Articular chondrocyte of knee joint (primary cell): ENCODE measurements at places on chromosomes 2 and 18. TPM values are rescaled to one million over a fixed set of nuclear protein-coding genes. Genes with fewer than 3 reads are reported as not detected.

The GCFC2 gene
- total RNA-seq, result 22.5 and 29.0 TPM in 2 replicates

The TMEM247 gene
- total RNA-seq, result not detected in 2 replicates

The IL37 gene
- not detected in 2 replicates for total RNA-seq

The SCN2A gene
- total RNA-seq, result 1.0 and 3.6 TPM in 2 replicates

The SLC11A1 gene
- total RNA-seq, result 0.32 and 1.3 TPM in 2 replicates

The PRSS56 gene
- total RNA-seq, result not detected in 2 replicates

The ABCA12 gene
- under 0.01 and 0.11 TPM in 2 replicates for total RNA-seq

The PROC gene
- total RNA-seq, result 0.11 TPM in 1 of 2 replicates, not detected in the other

The SPATS2L gene
- 68.4 and 70.8 TPM in 2 replicates for total RNA-seq

The CNRIP1 gene
- total RNA-seq, result 70.9 and 77.6 TPM in 2 replicates

The PLCD4 gene
- total RNA-seq, result 14.0 and 14.2 TPM in 2 replicates

The ZC3H6 gene
- 7.8 and 8.6 TPM in 2 replicates for total RNA-seq

The AFF3 gene
- 6.1 and 7.9 TPM in 2 replicates for total RNA-seq

The FOXI3 gene
- not detected in 2 replicates for total RNA-seq

The TFPI gene
- 37.5 and 126 TPM in 2 replicates for total RNA-seq

The SPATA3 gene
- total RNA-seq, result not detected in 2 replicates

The MAL gene
- total RNA-seq, result not detected in 2 replicates

The ABI2 gene
- total RNA-seq, result 46.1 and 47.8 TPM in 2 replicates

The REG3A gene
- not detected in 2 replicates for total RNA-seq

The NOSTRIN gene
- 1.4 and 1.5 TPM in 2 replicates for total RNA-seq

The GCG gene
- total RNA-seq, result not detected in 2 replicates

The ELOA2 gene
- total RNA-seq, result not detected in 2 replicates

The OSBPL1A gene
- 46.6 and 52.9 TPM in 2 replicates for total RNA-seq

The MC2R gene
- total RNA-seq, result not detected in 2 replicates

The SLC9A4 gene
- not detected in 2 replicates for total RNA-seq

The IL36A gene
- not detected in 2 replicates for total RNA-seq

The CPO gene
- 0.32 TPM in 1 of 2 replicates, not detected in the other for total RNA-seq

The WNT10A gene
- total RNA-seq, result not detected in 2 replicates

The CFAP53 gene
- total RNA-seq, result 0.52 and 0.54 TPM in 2 replicates

The MYO3B gene
- under 0.01 and 0.13 TPM in 2 replicates for total RNA-seq

The SEPTIN10 gene
- 183 and 206 TPM in 2 replicates for total RNA-seq

The DNAH6 gene
- total RNA-seq, result 0.26 and 0.86 TPM in 2 replicates

The HJURP gene
- total RNA-seq, result 9.7 and 18.8 TPM in 2 replicates

The CFLAR gene
- 93.2 and 104 TPM in 2 replicates for total RNA-seq

The FOXD4L1 gene
- 0.11 and 0.26 TPM in 2 replicates for total RNA-seq

The SERPINB11 gene
- not detected in 2 replicates for total RNA-seq
